ENCODE measurements at places on chromosomes 12 and 14.

DNA sequence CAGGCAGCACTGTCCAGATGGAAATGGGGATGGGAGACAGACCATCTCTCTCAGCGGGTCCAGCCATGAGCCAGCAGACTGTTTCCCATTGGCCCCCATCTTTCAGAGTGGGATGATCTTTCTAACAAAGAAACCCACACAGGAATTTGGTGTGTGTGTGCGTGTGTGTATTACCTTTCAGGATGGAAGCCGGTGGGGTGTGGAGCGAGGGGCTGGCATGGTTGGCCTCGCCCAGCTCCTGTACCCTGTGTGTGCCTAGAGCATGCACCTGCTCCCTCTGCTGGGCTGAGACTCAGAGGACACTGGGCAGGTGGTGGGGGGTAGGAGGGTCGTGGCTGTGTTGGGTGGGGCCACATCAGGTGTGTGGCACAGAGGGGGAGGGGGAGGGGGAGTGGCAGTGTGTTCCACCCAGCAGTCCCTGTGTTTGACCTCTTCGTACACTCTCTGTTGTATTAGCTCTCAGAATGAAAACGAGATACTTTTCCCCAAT lies 33.0 kb upstream of the TSPAN9 start:
- no peak for DNase-seq

GRCh38 chr12:34016361-34016760 lies 5.9 kb upstream of the ALG10 start:
- no peak for DNase-seq

GRCh38 chr12:77594366-77594765 lies 236.3 kb upstream of the NAV3 start:
- no peak for DNase-seq

GRCh38 chr12:52946797-52947547 lies 1.9 kb upstream of the KRT18 start:
- DNase-seq: no peak

- no peak for DNase-seq
Observed at GRCh38 chr12:63319386-63319785, 168.4 kb upstream of the AVPR1A start.

DNA sequence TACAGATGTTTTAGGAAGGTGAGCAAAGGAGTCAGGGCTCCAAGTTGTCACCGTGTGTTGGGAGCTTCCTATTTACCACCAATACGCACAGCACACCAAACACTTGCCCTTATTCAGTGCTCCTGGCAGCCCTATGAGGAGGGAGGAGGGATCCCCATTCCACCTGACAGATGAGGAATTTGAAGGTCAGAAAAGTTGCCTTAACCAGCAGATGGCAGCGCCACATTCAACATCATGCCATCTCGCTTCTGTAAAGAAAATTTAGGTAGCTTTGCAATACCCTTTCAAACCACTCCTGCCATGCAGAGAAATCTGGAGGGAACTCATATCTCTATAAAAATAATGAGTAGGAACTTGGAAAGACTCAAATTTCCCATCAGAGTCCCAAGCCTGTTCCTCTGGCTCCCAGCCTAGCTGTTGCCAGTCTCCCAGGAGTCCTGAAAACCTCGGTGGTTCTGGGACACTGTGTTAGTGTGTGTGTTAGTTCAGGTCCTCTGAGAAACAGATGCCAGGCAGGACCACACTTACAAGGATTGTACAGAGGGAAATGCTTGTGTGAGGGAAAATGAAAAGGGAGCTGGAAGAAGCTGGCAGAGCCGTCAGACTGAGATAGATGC lies 410.5 kb downstream of the MED13L start:
- no peak for DNase-seq

- no peak for DNase-seq
Observed at GRCh38 chr14:90530523-90530922, 133.7 kb downstream of the CALM1 start.

GRCh38 chr14:93969082-93969828 lies 7.1 kb downstream of the ASB2 start:
- DNase-seq: no peak
